ENCODE measurements at places on chromosomes 5 and 9. TPM values are rescaled to one million over a fixed set of nuclear protein-coding genes. Genes with fewer than 3 reads are reported as not detected.

The SLC1A1 gene
- total RNA-seq: 0.05 TPM

GRCh38 chr9:32468740-32469139, 57.3 kb downstream of the RIGI start:
- no peak for DNase-seq

The SPATA31E1 gene
- total RNA-seq: not detected

DNA sequence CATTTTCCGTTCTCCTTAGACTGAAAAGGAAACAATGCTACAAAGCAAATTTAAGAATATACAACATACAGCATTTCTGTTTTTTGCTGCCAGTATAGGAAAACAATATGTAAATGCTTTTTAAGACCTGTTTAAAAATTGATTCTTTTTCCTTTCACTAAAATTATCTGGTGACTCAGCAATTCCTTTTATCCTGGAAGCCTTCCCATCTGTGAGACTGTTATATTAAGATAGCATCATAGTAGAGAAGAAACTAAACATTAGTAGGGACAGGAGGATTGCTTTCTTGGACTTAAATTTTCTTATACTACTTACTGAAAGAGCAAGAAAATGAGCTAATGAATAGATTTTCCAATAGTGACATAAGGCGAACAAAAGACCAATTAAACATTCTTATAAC, 30.0 kb upstream of the GPR21 start:
- DNase-seq: no peak

DNA sequence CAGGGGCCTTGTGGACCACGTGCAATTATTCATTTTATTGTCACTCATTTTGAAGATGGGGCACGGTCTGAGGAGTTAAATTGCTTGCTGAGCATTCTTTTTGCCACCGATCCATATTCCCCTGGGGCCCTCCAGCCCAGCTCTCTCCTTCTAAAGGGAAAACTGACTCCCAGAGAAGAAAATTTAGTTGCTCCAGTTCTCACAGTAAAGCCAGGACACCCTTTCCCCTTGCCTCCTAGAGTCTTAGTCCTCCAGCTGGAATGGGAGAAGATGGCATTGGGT, 1.0 kb upstream of the PANK3 start:
- no peak for DNase-seq

The ARL14EPL gene
- not detected for total RNA-seq

DNA sequence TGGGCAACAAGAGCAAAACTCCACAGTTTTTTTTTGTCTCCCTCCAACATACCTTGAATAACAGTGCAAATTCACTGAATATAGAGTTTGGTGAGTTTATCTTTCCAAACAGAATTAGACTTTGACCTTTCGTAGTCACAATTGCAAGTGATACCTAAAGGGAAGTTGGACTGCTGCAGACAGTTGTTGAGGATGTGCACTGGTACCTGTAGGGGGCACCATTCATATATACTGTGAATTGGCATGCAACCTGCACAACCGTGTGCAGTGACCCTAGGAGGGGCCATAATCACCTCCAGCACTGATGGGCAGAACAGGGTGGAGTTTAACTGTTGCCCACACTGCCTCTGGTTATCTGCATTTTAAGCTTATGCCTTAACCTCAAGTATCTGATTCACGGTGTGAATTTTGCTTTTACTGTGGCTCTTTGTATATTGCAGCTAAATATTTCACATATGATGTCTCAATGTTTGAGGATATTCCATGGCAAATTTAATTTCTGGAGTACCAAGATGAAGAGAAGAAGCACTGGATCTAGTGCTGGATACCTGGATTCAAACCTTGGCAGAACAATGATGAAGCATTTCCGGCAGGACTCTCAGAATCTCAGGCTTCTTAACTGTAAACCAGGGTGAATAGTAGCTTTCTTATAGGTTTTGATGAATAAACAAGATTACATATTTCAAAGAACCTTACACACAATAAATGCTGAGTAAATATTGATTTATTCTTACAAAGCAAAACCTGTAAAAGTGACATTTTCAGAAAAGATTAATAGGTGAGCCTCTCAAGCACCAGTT, 144.3 kb downstream of the ACTBL2 start:
- DNase-seq: no peak

- DNase-seq: no peak
Measured at GRCh38 chr5:89850513-89850865, 559.1 kb downstream of the CETN3 start.

GRCh38 chr5:55773057-55773456, 35.2 kb downstream of the DDX4 start:
- no peak for DNase-seq

Data from Panc1 (cell line).